ENCODE measurements at places on chromosomes 2 and 18.
A peak's percentile ranks its signal among the peaks of the same experiment; 100 is the strongest.

DNA sequence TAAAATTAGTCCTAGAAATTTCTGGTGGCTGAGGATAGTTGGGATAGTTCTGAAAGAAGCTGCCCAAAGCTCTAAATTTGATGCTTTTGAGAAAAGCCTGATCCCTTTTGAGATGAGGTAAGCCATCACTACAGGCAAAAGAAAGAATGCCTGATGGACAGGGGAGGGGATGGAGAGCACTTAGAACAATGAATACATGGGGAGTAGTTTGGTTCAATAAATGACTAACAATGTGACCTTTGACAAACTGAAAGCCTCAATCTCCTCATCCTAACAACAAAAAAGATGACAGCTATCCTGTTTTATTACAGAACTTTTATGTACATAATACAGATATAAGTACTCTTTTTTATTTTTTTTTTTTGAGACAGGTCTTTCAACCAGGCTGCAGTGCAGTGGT lies 42.7 kb downstream of the GFPT1 start:
- DNase-seq: no peak

DNA sequence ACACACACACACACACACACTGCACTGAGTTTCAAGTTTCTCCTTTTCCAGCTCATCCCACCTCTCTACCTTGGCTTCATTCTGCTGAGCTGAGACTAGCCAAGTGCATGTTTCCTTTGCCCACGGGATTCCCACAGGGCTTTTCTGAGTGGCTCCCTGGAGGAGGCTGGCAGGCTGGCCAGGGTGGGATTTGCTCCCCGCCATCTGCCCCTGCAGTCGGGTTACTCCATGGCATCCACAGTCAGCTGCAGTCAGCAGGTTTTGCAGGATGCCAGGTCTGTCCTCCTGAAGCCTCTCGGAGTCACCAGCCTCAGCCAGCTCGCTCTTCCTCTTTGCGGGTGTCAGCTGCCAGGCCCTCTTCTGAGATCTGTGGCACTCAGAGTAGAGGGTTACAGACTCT lies 783.7 kb upstream of the SOX11 start:
- no peak for DNase-seq

- DNase-seq: no peak
These were observed 47.3 kb upstream of the CALCRL start for GRCh38 chr2:187495324-187495723.

GRCh38 chr18:1104181-1104881 lies 199.7 kb downstream of the ADCYAP1 start:
- DNase-seq: no peak

- no peak for DNase-seq
These were observed 62.8 kb downstream of the GALNT14 start for GRCh38 chr2:31075431-31075830.

GRCh38 chr2:125684256-125684655 lies 971.7 kb upstream of the GYPC start:
- DNase-seq: no peak

DNA sequence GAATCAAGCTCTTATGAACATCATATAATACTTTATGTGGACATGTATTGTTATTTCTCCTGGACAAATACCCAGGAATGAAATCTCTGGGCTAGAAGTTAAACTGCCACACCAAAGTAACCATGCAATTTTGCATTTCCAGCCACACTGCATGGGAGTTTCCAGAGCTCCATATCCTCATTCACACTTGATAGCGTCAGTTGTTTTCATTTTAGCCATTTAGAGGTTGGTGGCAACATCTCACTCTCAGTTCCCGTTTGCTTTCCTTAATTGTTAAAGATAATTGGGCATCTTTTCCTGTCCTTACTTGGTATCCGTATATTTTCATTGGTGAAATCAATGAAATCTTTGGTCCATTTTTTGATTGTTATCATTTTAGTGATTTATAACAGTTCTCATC lies 47.8 kb downstream of the SH3YL1 start:
- DNase-seq: no peak

DNA sequence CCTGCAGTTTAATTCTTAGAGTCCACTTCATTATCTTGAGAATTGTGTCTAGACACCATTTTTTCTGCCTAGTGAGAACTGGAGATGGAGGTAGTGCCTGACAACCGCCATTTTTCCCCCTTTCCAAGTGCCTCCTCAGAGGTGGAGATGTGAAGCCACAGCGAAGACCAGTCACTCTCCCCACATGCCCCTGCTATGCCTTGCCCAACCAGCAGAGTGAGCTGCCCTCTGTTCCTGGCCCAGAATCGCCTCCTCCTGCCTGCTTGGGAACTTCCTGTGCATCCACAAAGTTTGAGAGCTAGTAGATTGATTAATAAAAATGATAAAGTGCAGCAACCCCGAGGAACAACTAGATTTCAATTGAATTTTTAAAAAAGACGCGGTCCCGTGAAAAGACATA lies 123.3 kb downstream of the CLIP4 start:
- no peak for DNase-seq

- DNase-seq: no peak
These were observed 6.9 kb upstream of the PARD3B start for GRCh38 chr2:204538182-204539018.

DNA sequence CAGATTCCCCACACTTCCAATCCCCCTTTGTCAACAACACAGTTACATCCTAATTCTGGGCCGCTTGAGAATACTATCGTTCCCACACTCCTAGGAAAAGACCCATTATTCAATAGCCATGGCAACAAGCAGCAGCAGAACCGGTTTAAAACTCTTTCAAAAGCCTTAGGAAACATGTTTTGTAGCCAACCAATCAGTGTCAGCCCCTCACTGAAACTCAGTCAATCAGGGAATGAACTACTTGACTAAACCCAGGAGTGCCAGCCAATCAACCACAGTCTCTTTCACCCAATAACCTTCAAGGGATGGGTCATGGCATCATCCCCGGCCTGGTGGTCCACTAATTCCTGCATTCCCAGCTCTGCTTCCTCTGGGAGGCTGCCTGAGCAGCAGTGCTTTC lies 204.8 kb upstream of the HS6ST1 start:
- no peak for DNase-seq

DNA sequence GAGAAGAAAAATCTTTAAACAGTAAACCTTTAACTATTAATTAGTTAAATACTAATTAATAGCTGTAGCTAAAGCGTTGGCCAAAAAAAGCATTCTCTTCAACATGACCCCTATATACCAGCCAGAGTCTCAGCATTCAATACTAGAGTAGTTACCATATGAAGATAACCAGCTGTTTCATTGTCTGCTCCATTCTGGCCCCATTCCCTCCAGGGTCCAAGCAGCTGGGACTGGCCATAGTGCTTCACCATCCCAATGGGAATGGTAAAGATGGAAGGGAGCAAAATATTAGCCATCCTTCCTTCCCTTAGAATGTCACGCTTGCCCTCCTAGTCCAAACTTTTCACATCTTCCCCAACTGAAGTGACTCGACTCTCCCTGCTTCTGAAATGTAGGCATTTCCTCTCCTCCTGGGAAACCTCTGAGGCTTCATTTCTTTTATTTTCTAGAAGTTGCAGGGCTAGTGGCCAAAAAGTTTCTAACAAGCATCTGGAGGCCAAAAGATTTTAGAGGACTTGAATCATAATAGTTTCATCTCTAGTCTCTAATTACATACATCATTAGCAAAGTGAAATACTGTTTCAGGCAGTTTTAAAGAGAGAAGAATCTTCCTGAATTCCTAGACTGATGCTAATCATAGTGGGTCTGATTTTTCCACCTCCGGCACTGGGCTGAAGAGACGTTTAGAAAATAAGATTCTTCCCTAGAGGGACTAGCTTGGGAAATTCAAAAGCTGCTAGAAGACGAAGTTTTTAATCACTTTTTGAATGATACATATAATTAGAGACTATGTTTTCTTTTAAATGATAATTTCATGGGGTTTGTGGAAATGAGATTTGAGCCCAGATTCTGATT lies 52.7 kb downstream of the CCDC68 start:
- DNase-seq: no peak

DNA sequence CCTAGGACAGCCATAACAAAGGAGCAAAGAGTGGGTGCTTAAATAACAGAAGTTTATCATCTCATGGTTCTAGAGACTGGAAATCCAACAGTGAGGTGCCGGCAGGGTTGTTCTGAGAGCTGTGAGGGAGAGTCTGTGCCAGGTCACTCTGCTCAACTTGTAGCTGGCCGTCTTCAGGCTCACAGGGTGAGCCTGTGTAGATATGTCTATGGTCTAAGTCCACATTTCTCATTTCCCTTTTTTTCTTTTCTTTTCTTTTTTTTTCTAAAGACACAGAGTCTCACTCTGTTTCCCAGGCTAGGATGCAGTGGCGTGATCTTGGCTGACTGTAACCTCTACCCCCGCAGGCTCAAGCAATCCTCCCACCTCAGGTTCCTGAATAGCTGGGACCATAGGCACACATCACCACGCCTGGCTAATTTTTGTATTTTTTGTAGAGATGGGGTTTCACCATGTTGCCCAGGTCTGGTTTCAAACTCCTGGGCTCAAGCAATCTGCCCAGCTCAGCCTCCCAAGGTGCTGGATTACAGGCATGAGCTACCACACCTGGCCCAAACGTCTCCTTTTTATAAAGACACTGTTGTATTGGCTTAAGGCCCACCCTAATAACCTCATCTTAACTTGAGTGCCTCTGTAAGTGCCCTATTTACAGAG lies 142.2 kb downstream of the SP3 start:
- DNase-seq: no peak

- DNase-seq: no peak
These were observed 24.7 kb downstream of the RNF103 start for GRCh38 chr2:86598966-86599365.

DNA sequence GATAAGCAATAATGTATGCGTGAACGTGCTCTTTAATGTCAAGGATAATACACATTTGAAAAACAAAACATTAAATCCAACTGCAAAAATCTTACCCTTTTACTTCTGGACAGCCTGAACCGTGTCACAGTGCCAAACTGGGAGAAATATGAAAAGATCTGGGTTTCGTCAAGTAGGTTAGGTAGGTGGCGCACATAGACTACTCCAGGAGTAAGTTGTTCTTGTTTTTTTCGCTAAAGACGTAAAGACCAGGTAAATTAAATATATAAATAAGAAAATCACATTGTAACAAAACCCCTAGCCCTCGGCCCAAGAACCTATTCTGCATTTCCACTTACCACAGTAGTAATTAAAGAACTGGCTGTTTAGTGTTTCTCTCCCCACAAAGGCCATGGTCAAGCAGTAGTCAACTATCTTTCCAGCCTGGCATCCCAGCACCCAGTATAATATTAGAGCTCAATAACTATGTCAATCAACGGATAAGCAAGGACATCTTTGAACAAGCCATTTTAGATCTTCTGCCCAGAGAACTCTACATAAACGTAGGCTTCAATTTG lies 1.1 kb downstream of the NIFK start:
- DNase-seq: peak; percentile 10

- no peak for DNase-seq
These were observed 660.5 kb downstream of the LRRTM4 start for GRCh38 chr2:76861708-76862107.

- no peak for DNase-seq
These were observed at the start of gene CCDC102B for GRCh38 chr18:68797871-68798270. Gene CCDC102B, plus strand, starts transcription at chr18:68798080. Its CDS starts 38,684 bp downstream, at chr18:68836764.

- DNase-seq: peak; percentile 8
These were observed 385.2 kb upstream of the PIK3C3 start for GRCh38 chr18:41569867-41570266.

DNA sequence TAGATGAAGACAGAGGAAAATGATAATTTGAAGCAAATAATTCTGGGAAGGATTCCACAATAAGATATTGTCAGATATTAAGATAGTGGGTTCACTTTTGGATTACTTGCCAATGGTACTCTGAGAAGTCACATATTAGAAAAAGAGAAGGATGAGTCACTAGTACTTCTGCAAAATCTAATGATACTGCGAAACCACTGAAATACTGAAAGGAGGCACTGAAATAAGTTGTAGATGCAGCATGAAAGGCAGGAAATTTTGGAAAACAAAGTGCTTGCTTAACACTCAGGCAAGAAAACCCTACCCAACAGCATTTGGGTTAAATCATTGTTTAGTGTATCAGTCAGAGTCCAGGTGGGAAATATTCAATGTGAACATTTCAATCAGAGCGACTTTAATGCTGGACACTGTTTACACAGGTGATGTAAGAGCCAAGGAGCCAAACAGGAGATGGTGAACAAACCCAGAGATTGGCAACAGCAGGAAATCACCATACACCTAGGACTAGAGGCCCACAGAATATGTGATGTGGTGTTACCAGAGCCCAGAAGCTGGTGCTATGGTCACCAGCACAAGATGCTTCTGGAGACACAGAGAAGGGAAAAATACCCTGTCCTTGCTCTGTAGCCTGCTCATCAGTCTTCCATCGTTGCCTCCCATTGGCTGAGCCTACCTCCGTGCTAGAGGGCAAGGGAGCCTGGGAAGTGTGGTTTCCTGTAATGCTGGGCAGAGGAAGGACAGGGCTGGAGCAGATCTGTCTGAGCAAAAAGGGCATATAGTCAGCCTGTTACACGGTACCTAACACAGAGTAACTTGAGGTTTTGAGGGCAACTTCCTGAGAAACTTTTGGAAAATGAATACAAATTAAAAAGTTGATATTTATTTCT lies 204.7 kb upstream of the ITGA4 start:
- no peak for DNase-seq

GRCh38 chr2:96547203-96547641 lies 10.7 kb downstream of the ARID5A start:
- DNase-seq: no peak

- no peak for DNase-seq
These were observed 76.4 kb downstream of the TMEM18 start for GRCh38 chr2:600542-601386.

DNA sequence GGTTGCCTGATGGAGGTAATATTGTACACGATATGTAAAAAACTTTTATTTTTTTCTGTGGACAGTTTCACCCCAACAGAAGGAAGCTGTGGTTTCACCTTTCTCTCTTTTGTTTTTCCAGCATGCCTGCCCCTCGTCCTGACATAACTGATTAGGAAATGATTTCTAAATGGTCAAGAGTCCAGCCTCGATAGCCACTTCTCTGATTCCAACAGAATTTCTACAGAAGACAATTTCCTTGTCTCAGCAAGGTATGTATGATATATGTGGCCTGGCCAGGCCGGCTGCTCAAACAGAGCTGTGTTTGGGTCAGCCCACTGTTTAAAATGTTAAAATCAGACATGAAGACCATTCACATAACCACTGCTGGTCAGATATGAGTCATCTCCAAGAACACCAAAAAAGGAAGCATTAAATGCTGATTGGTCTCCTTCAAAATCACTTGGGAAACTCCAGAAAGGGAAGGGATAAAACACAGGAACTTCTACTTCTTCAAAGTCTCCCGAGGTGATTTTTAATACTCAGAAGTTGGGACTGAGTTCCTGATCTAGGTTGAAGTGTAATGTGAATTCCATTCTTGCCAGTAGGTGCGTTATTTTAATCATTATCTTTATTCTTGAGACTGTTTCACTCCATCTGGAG lies 22.3 kb downstream of the ATP8B1 start:
- DNase-seq: no peak

Measured in LNCaP clone FGC (cell line).